GM04504 (cell line): ENCODE measurements at places on chromosomes 2 and 18.

DNA sequence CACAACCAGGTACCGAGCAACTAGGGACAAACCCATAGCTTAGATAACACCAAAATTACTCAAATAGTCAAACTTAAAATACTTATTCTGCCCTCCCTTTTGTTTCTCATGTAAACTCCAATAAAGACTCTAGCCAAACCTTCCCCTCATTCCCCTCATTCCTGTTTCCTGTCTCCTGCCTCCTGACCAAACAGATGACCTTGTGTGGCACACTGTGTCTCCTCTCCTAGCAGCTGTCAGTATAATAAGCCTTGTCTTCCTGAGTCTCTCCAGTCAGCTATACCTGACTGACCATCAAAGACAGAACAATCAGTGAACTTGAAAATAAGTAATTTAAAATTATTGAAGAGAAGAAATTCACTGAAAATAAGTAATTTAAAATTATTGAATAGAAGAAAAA lies 14.3 kb downstream of the SULT1C4 start:
- DNase-seq, result no peak

DNA sequence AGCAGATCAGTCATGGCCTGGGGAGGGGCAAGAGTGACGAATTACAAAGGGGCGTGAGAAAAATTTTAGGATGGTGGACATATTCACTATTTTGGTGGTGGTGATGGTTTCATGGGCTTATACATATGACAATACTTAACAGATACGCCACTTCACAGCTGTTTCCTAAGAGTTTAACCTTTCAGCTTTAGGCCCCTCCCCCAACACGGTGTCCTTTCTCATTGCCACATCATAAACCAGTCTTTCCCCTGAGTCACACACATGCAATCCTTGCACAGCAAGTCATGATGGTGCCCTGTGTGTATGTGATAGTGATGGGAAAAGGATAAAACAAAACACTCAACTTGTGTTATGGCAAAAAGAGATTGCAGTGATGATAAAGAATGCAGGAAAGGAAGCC lies 47.6 kb upstream of the IL1R1 start:
- DNase-seq, result peak; percentile 86

DNA sequence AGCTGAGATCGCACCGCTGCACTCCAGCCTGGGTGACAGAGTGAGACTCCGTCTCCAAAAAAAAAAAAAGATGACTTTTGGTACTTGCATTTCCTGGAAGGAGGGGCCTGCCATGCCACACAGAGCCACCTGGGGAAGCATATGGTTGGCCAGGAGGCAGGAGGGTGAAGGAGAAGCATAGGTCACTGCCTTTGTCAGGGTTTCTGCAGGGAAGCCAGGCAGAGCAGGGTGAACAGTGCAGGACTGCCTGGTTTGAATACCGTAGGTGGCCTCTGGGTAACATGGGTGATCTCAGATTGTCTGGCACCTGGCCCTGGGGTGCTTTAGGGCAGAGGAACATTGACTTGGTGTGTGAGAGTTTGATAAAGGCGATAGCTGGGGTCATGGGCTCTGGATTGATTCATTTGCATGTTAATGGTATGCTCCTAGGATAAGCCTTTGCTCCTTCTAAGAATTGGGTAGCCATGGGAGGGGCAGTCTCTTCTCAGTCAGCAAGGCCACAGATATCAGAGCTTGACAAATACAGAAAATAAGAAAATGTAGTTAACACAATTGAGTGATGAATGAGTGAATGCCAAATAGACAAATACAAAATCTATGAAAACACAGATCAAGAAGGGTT lies 124.0 kb upstream of the SEC11C start:
- no peak for DNase-seq

- DNase-seq, result no peak
Measured at GRCh38 chr2:215271446-215271845, 40.4 kb upstream of the ATIC start.

DNA sequence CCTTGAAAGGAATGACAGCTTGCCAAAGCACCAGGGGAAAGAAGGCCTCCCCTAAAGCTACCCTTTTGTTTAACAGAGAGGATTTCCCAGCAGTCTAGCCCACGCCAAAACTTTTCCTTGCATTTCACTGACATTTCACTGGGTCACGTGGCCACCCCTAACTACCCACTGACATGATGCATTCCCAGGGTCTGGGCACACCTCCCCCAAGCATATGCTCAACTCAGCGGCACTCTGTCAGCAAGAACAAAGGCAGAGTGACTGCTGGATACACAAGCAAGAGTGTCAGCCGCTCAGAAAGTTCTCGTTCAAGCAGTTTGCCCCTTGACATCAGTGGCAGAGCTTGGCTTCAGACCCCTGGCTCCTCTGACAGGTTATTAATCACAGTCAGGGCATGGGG lies 34.2 kb upstream of the MARCO start:
- DNase-seq, result no peak

DNA sequence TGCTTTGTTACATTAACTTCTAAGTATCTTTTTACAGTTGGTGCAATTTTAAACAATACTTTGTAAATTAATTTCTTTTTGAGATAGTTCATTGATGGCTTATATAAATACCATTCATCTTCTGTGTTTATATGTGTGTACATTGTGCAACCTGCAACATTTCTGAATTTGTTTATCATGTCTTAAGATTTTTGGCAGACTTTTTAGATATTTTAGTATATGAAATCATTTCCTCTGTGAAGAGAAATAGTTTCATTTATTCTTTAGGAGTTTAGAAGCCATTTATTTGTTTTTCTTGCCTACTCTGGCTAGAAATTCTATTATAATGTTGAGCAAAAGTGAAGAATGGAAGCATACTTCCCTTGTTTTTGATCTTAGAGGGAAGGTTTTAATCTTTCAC lies 337.8 kb upstream of the DSEL start:
- DNase-seq, result no peak
